ENCODE measurements at places on chromosomes 3 and 15. TPM values are rescaled to one million over a fixed set of nuclear protein-coding genes. Genes with fewer than 3 reads are reported as not detected.

- H3K4me3 ChIP-seq, result no peak overlapping the region
- no peak overlapping the region for H3K27ac ChIP-seq
- no peaks in the 10 kb centered on the region for H3K36me3 ChIP-seq
- H3K27me3 ChIP-seq, result no peaks in the 10 kb centered on the region
- no peaks in the 10 kb centered on the region for H3K4me1 ChIP-seq
Measured at GRCh38 chr3:9769012-9769411, 735 bp downstream of the CAMK1 start.

GRCh38 chr3:190877925-190878324, 15.4 kb upstream of the GMNC start:
- H3K36me3 ChIP-seq, result no peaks in the 10 kb centered on the region
- no peaks in the 10 kb centered on the region for H3K27me3 ChIP-seq
- H3K27ac ChIP-seq, result no peak overlapping the region
- H3K4me3 ChIP-seq, result no peak overlapping the region
- no peaks in the 10 kb centered on the region for H3K4me1 ChIP-seq

DNA sequence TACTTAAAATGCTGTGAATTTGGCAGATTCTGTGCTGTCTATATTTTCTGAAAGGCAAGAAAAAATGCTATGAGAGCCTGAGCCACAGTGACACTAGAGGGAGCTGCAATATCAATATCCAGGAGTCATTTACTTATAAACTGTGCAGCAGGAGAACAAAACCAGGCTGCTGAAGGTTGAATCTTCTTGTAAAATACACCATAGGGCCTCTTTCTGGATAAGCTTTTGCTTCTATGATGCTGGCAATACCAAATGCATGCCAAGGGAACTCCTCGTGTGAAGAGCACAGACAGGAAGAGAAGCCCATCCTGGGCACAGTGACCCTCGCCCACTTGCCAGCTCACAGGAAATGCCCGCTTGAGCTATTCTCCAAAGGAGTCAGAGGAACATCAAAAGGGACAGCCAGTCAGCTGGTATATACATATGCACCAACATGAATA, 48.0 kb upstream of the TSPAN3 start:
- no peaks in the 10 kb centered on the region for H3K27me3 ChIP-seq
- DNase-seq, result peak; percentile 32
- no peak overlapping the region for H3K4me3 ChIP-seq
- peaks cover 4% of the 10 kb centered on the region for H3K36me3 ChIP-seq
- peaks cover 12% of the 10 kb centered on the region for H3K4me1 ChIP-seq

DNA sequence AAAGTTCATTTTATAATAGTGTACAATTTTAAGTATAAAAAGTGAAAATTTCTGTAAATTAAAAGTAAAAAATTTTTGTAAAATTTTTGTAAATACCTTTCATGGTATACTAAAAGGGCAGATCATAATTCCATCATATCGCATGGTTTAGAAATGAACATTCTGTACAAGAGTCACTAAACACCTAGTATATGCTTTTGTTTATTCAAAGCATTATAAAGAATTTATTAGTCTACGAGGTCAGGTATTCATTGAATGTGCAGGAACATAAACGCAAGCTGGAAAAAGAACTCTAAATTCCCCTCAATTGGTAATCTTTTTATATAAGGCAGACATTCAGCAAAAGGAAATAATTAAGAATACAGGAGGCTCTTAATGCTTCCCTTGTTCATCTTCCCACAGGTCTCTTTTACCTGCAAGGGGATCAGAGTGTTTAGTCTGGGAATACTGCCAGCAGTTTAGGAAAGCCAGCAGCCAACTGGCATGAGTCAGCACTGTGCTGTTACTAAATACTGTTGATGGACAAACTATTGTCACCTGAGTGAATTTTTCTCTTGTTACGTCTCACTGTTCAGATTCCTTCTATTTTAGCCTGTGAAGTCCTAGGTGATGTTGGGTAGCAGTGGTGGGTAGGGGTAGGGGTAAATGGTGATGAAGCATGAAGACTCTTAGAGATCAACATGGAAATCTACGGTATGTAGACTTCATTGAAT, 70.1 kb downstream of the UQCC5 start:
- no peaks in the 10 kb centered on the region for H3K27me3 ChIP-seq
- DNase-seq, result no peak
- no peaks in the 10 kb centered on the region for H3K4me1 ChIP-seq
- H3K36me3 ChIP-seq, result peaks cover 40% of the 10 kb centered on the region
- no peak overlapping the region for H3K27ac ChIP-seq
- no peak overlapping the region for H3K4me3 ChIP-seq

DNA sequence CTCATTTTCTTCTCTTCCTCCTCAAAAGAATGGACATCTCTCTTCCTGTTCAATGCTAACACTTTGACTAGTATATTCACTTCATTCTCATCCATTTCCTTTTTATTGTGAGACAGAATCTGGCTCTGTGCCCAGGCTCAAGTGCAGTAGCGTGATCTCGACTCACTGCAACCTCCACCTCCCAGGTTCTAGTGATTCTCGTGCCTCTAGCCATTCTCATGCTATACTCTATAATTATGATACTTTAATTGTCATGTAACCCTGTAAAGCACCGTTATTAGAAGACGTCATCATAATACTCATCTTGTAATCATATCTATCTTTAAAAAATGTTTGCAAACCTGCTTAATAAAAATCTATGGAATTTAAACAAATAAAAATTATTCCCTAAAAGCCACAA, 107.0 kb downstream of the SHOX2 start:
- H3K27ac ChIP-seq, result no peak overlapping the region
- H3K4me1 ChIP-seq, result no peaks in the 10 kb centered on the region
- no peak for DNase-seq
- H3K36me3 ChIP-seq, result no peaks in the 10 kb centered on the region

- H3K4me1 ChIP-seq, result peaks cover 6% of the 10 kb centered on the region
- H3K4me3 ChIP-seq, result no peak overlapping the region
- DNase-seq, result no peak
- H3K27me3 ChIP-seq, result no peaks in the 10 kb centered on the region
Measured at GRCh38 chr3:138254216-138254615, 67.1 kb downstream of the ARMC8 start.

DNA sequence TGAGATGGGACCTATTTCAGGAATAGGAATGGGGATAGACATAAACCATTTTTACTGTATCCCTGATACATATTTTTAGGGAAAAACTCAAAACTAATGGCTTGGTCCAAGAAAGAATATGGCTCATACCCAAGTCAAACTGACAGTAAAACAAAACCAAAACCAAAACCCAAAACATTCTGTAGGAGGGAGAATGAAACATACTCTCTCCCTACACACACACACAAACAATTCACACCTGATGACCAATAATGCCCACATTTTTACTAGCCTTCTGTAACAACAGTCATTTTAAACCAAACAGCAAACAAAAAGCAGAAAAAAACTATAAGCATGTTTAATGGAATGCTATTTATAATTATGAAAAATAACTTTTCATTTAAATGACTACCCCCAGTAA, 74.9 kb downstream of the NBEAL2 start:
- no peak overlapping the region for H3K27ac ChIP-seq
- peaks cover 3% of the 10 kb centered on the region for H3K4me1 ChIP-seq
- H3K36me3 ChIP-seq, result peaks cover 13% of the 10 kb centered on the region

- no peak overlapping the region for H3K4me3 ChIP-seq
- H3K27me3 ChIP-seq, result no peaks in the 10 kb centered on the region
- H3K36me3 ChIP-seq, result no peaks in the 10 kb centered on the region
- no peak for DNase-seq
- H3K27ac ChIP-seq, result no peak overlapping the region
Measured at GRCh38 chr3:73718326-73719110, 93.8 kb upstream of the PDZRN3 start.

The LAMB2 gene
- 3.2 TPM for total RNA-seq

DNA sequence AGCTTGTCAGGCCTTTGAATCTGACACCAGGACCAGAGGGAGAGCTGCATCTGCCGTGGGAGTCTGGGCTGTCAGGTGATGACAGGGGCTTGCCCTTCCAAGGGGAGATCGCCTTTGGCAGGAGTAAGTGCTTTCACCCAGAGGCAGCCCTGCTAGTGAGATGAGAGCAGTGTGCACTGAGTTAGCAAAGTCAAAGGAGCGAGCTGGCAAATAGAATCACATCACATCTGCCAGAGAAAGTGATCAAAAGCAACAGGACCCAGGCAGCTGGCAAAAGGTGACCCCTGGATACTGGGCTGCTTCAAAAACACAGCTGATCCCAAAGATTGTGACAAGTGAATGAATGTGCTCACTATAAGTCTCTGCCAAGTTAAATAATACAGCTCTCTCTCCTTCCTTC, 36.1 kb upstream of the PYDC2 start:
- no peaks in the 10 kb centered on the region for H3K4me1 ChIP-seq
- H3K27ac ChIP-seq, result no peak overlapping the region
- no peaks in the 10 kb centered on the region for H3K27me3 ChIP-seq
- DNase-seq, result no peak
